Activated CD4-positive, alpha-beta T cell treated with anti-CD3 and anti-CD28 coated beads, Interleukin-2, amount 10 ng/mL, durations not matched to agents 7 days and 5 days (primary cell): ENCODE measurements at places on chromosomes 7 and 10. TPM values are rescaled to one million over a fixed set of nuclear protein-coding genes. Genes with fewer than 3 reads are reported as not detected.
A peak's percentile ranks its signal among the peaks of the same experiment; 100 is the strongest.

DNA sequence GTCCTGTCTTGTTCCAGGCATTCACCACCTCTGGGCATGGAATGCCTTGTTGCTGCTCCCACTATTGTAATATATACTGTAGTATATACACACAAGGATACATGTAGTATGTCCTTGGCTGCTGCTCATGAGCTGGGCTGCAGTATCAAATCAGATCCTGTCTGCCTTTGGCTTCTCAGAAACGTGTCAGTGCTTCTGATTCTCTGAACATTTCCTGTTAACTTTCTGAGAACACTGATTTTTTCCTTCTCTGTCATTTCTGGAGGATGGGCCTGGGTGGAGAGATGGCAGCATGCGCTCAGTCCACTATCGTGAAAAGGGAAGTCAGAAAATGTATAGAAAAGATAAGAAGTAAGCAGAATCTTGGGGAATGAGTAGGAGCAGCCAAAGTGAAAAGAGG is 12.2 kb downstream of the SFTPA2 start:
- H3K27me3 ChIP-seq: no peaks in the 10 kb centered on the region
- H3K4me3 ChIP-seq: peak overlapping the region; percentile 9
- H3K4me1 ChIP-seq: peaks cover 38% of the 10 kb centered on the region
- peaks cover 8% of the 10 kb centered on the region for H3K36me3 ChIP-seq
- peak; percentile 29 for DNase-seq
- H3K27ac ChIP-seq: peak overlapping the region; percentile 82

The SPAG6 gene
- 0.75 TPM for total RNA-seq

DNA sequence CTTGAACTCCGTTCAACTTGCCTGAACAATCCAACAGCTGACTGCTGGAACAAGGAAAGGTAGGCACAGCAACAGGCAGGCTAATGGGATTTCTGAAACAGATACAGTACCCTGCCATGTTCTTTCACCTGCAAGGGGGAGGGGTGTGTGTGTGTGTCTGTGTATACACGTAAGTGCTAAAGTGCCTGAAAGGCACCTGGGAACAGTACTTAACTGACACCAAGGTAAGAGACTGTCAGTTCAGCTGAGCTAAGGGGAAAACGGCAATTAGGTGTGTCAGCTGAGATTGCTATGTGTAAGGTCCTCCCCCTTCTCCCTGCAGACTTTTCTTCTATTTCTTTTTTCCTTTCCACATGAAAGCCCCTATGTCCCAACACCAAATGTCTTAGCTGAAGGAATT is 27.0 kb downstream of the NAMPT start:
- no peaks in the 10 kb centered on the region for H3K27me3 ChIP-seq
- H3K4me1 ChIP-seq: peaks cover 51% of the 10 kb centered on the region
- H3K27ac ChIP-seq: no peak overlapping the region
- H3K4me3 ChIP-seq: no peak overlapping the region
- no peak for DNase-seq

DNA sequence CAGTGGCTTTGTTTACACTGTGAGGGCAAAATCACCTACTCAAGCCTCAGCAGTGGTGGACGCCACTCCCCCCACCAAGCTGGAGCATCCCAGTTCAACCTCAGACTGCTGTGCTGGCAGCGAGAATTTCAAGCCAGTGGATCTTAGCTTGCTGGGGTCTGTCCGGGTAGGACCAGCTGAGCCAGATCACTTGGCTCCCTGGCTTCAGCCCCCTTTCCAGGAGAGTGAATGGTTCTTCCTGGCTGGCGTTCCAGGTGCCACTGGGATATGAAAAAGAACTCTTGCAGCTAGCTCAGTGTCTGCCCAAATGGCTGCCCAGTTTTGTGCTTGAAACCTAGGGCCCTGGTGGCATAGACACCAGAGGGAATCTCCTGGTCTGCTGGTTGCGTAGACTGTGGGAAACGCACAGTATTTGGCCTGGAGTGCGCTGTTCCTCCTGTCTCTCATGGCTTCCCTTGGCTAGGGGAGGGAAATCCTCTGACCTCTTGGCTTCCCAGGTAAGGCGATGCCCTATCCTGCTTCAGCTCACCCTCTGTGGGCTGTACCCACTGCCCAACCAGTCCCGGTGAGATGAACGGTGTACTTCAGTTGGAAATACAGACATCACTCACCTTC is 398.5 kb downstream of the ATRNL1 start:
- H3K4me3 ChIP-seq: no peak overlapping the region
- H3K27me3 ChIP-seq: no peaks in the 10 kb centered on the region
- H3K36me3 ChIP-seq: no peaks in the 10 kb centered on the region
- no peak for DNase-seq

- H3K4me1 ChIP-seq: peaks cover 79% of the 10 kb centered on the region
- H3K36me3 ChIP-seq: peaks cover 10% of the 10 kb centered on the region
- H3K27me3 ChIP-seq: no peaks in the 10 kb centered on the region
- DNase-seq: peak; percentile 37
Measured at GRCh38 chr7:50204581-50204980, 99.9 kb upstream of the IKZF1 start.

DNA sequence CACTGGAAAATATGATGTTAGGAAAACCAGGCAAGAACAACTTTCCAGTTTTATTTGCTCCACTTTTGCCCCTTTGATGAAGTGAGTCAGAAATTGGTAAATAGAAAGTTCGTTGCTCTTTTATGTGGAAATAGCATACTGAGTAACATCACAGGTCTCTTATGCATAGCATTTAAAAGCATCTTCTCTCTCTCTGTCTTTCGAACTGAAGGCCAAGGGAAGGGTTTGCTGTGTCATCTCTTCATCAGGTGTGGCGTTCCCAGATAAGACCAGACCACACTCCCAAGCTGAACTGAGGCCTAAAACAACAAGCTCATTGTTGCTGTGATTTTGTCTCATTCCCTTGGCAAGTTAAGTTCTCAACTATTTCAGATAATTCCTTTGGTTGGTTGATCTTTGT is 131.8 kb upstream of the GRB10 start:
- no peak overlapping the region for H3K4me3 ChIP-seq
- H3K36me3 ChIP-seq: no peaks in the 10 kb centered on the region
- H3K27ac ChIP-seq: no peak overlapping the region
- no peaks in the 10 kb centered on the region for H3K27me3 ChIP-seq

DNA sequence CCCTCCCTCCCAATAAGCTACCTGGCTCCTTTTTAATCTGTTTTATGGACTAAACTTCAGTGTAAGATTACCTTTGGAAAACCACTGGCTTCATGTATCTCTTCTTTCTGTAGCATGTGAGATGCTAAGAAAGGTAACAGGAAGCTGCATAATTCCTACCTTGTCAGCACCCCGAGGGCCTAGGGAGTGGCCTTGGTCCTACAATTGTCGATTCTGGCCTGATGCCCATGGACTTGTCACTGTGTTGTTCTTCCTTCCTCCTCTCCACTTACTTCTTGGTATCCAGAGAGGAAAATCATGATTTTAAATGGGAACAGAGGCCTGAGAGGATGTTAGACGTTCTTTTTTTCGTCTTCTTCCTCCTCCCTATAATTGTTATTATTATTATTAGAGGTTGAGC is 42.9 kb upstream of the PDZD8 start:
- peaks cover 4% of the 10 kb centered on the region for H3K27me3 ChIP-seq
- no peak for DNase-seq
- no peaks in the 10 kb centered on the region for H3K36me3 ChIP-seq
- no peak overlapping the region for H3K4me3 ChIP-seq
- H3K4me1 ChIP-seq: no peaks in the 10 kb centered on the region

- H3K36me3 ChIP-seq: peaks cover 46% of the 10 kb centered on the region
- H3K27me3 ChIP-seq: no peaks in the 10 kb centered on the region
Measured at GRCh38 chr7:2525658-2526630, 6.4 kb downstream of the LFNG start.

DNA sequence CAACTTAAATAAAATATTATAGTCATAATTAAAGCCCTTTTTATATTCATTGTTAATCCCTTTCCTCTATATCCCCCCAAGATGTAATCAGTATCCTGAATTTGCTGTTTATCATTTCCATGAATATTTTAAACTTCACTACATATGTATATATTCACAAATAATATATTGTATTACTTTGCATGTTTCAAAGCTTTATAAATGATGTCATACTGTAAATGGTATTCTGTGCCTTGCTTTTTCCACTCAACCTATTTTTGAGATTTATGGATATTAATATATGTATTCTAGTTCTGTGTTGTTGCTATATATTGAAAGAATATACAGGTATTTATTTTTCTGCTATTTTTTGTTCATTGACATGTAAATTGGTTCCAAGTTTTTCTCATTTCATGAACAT is 173.1 kb downstream of the CCDC71L start:
- no peak for DNase-seq
- no peak overlapping the region for H3K27ac ChIP-seq
- no peaks in the 10 kb centered on the region for H3K27me3 ChIP-seq

GRCh38 chr7:5351507-5352265 is 68.9 kb downstream of the SLC29A4 start:
- H3K27ac ChIP-seq: no peak overlapping the region
- no peaks in the 10 kb centered on the region for H3K27me3 ChIP-seq
- DNase-seq: no peak
- no peak overlapping the region for H3K4me3 ChIP-seq
- H3K36me3 ChIP-seq: peaks cover 30% of the 10 kb centered on the region
- H3K4me1 ChIP-seq: peaks cover 9% of the 10 kb centered on the region

DNA sequence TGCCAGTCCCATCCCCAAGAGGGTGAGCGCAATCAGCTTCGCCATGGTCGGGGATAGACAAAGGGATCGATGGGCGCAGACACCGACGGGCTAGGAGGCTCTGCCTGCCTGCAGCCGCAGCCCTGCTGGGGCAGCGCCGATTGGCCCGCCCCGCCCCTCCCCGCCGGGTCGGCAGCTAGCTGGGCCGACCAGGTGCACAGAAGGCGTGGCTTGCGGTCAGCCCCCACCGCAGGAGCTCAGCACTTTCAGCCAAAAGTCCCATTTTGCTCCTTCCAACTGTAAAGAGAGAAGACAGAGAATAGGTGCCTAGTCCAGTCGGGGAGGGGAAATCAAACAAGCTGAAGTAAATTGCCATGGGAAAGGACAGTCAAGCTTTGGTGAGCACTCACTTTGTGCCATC is at the start of gene PON1:
Gene PON1 (minus strand): TSS at position 102 of the 400 bp plus-strand sequence. CDS start 57 bp downstream, at position 45.
- H3K4me1 ChIP-seq: peaks cover 7% of the 10 kb centered on the region
- no peak within 1 kb of the TSS for H3K27ac ChIP-seq
- peak within 1 kb of the TSS; percentile 8 for H3K4me3 ChIP-seq
- DNase-seq: peak; percentile 25
- H3K27me3 ChIP-seq: peaks cover 4% of the 10 kb centered on the region
- no peaks in the 10 kb centered on the region for H3K36me3 ChIP-seq

- H3K27me3 ChIP-seq: peaks cover 6% of the 10 kb centered on the region
- DNase-seq: no peak
- no peak overlapping the region for H3K4me3 ChIP-seq
- peaks cover 63% of the 10 kb centered on the region for H3K4me1 ChIP-seq
- H3K36me3 ChIP-seq: peaks cover 2% of the 10 kb centered on the region
Measured at GRCh38 chr7:142815134-142815533, 39.7 kb upstream of the EPHB6 start.

- H3K4me3 ChIP-seq: no peak overlapping the region
- no peaks in the 10 kb centered on the region for H3K36me3 ChIP-seq
- DNase-seq: peak; percentile 47
- no peak overlapping the region for H3K27ac ChIP-seq
- H3K4me1 ChIP-seq: peaks cover 2% of the 10 kb centered on the region
Measured at GRCh38 chr7:134513169-134513752, 14.1 kb upstream of the AKR1B10 start.

DNA sequence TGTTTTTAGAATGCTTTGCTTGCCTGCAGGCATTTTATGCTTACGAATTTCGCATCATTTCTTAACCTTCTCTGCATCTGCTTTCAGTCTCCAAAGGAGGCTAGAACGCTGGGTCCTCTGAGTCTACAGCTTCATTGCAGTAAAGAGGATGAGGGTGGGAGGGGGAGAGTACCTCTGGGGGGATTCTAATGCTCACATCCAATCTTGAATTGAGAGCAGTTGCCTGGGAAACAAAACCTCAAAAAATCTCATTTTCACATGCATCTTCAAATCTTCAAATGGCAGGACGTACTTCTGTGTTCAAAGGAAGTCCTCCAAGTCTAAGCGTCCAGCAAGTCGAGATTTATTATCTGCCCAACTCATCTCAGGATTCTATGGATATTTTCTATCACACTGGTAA is 100.7 kb upstream of the PRKCQ start:
- no peak overlapping the region for H3K4me3 ChIP-seq
- peaks cover 6% of the 10 kb centered on the region for H3K4me1 ChIP-seq
- H3K27ac ChIP-seq: no peak overlapping the region
- H3K36me3 ChIP-seq: no peaks in the 10 kb centered on the region
- H3K27me3 ChIP-seq: peaks cover 48% of the 10 kb centered on the region

- peaks cover under 1% of the 10 kb centered on the region for H3K27me3 ChIP-seq
- no peaks in the 10 kb centered on the region for H3K4me1 ChIP-seq
- H3K27ac ChIP-seq: no peak overlapping the region
- DNase-seq: no peak
Measured at GRCh38 chr10:117464176-117464575, 78.4 kb upstream of the EMX2 start.

- H3K4me3 ChIP-seq: no peak overlapping the region
- H3K27ac ChIP-seq: peak overlapping the region; percentile 80
- no peaks in the 10 kb centered on the region for H3K36me3 ChIP-seq
- peaks cover 31% of the 10 kb centered on the region for H3K4me1 ChIP-seq
Measured at GRCh38 chr10:4059471-4060138, 274.6 kb upstream of the KLF6 start.

The FAM25A gene
- total RNA-seq: not detected

DNA sequence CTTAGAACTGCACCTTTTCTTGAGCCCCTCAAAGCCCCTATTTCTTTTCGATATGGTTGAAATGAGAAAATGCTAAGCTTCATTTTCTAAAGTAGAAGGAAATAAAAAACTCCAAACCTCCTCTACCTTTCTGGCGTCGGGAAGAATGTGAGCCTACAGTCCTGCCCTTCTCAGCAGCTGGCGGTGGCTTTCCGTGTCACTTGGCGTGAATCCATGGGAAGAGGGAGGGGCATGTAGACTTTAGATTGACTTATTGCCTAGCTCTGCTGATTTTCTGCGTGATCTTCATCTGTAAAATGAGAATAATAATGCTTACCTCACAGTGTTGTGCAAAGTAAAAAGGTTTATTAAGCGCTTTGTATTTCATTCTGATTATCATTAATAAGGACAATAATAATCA is 35.0 kb downstream of the PRR15 start:
- H3K4me1 ChIP-seq: no peaks in the 10 kb centered on the region
- no peak overlapping the region for H3K4me3 ChIP-seq
- no peak overlapping the region for H3K27ac ChIP-seq
- no peak for DNase-seq

- H3K4me1 ChIP-seq: no peaks in the 10 kb centered on the region
- no peaks in the 10 kb centered on the region for H3K36me3 ChIP-seq
- no peaks in the 10 kb centered on the region for H3K27me3 ChIP-seq
- H3K4me3 ChIP-seq: no peak overlapping the region
- no peak overlapping the region for H3K27ac ChIP-seq
- DNase-seq: no peak
Measured at GRCh38 chr10:28980264-28980663, 302.9 kb downstream of the BAMBI start.

The GIMAP7 gene
- 244 TPM for total RNA-seq

GRCh38 chr10:132463333-132464255 is 66.6 kb downstream of the PWWP2B start:
- no peak overlapping the region for H3K27ac ChIP-seq
- no peak overlapping the region for H3K4me3 ChIP-seq
- H3K36me3 ChIP-seq: no peaks in the 10 kb centered on the region
- DNase-seq: no peak
- no peaks in the 10 kb centered on the region for H3K27me3 ChIP-seq

DNA sequence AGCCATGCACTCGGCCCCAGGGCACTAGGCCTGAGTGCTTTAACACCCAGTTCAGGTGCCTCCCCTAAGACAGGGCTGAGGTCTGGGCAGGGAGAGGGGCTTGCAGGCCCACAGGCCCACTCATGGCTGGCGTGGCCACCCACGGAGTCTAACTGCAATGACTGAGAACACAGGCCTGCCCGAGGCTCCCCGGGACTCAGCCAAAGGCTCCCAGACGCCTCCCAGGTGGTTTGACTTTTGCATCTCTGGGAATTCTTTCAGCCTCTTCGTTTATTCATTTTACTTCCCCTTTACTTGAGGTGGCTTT is 37.3 kb downstream of the PTPRN2 start:
- H3K4me1 ChIP-seq: no peaks in the 10 kb centered on the region
- H3K36me3 ChIP-seq: no peaks in the 10 kb centered on the region
- no peak overlapping the region for H3K4me3 ChIP-seq
- H3K27me3 ChIP-seq: no peaks in the 10 kb centered on the region

The UCN3 gene
- total RNA-seq: not detected
